CD8-positive, alpha-beta memory T cell (primary cell): ENCODE measurements at places on chromosomes 7 and 10.

DNA sequence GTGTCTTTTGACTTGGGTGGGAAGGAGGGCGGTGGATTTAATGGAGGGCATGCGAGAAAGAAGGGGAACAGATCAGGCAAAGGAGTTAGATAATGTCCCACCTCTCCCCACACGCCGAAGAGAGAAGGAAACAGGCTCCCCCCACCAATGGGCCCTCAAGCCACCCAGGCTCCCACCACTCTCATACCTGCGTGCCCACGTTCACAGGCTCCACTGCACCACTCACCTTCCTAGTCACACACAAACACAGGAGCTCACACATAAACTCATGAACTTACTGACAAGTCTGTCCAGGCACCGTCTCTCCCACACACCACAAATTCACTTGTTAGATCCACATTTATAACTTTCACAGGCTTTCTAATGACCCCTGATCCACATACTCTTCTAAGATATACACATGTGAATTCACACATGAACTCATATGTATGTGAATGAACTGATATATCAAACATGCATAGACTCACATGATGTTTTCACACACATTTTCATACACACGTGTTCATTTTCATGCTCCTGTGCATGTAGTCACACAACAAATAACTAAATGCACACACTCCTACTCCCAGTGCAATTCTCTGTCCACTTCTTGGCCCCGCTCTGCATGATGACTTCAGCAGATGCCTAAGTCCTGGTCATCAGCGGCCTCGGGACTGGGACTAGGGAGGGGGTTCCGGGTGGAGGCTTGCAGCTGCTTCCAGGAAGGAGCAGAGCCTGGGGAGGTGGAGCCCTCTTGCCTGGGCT, 1.5 kb downstream of the LZTS2 start:
- no peak for DNase-seq

GRCh38 chr10:11125004-11125403, 107.3 kb downstream of the CELF2 start:
- DNase-seq = no peak

GRCh38 chr10:59799421-59799820, 46.2 kb upstream of the MRLN start:
- DNase-seq = no peak

DNA sequence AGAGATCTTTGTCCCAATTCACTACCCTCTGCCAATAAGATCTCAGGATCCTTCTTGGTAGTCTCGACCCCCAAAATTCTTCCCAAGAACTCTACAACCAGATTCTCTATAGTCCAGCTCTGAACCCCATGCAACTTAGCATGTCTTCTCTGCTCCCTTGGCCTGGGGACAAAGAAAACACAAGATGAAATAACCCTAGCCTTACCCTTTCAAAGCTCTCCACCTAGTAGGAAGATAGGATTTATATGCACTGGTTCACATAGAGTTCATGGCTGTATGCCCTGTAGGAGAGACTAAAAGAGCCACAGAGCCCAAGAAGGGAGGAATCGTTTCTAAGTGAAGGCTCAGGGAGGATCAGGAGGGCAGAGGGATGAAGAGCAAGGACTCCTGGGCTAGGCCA, 96.1 kb downstream of the PPP1R3C start:
- no peak for DNase-seq

DNA sequence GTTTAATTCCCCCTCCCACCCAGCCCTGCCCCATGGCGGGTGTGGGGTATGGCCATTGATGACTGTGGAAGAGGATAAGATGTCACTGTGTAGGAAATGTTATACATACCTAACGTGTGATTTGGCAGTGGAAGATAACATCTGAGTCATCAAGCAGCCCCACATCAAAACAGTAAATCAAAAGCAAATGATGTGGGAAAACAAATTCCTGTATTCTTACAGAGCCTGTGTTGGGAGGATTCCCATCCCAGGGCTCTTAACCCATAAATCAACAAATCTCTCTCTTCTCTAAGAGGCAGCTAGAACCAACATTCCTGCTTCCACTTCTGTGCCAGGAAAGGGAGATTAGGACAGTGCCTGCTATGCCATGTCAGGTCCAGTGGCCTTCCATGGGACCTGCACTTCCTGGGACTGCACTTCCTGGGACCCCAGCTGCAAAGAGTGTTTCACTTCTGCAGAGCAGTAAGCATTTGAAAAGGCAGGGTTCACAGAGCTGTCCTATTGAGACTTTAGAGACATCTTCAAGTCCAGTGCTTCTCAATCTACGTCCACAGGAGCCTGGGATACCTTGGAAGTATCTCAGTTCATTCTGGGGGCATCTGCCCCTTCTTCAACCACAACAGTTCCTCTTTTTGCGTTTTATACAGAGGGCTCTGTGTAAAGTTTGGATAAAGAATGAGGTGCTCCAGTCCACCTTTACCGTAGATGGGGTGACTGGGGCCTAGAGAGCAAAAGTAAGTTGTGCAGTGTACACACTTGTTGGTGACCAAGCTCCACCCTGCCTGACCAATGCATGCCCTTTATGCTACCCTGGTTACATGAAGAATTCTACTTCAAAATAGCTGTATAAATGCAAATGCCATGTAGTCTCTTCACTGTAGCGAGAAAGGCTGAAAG, 45.7 kb downstream of the ATXN7L1 start:
- DNase-seq = no peak

DNA sequence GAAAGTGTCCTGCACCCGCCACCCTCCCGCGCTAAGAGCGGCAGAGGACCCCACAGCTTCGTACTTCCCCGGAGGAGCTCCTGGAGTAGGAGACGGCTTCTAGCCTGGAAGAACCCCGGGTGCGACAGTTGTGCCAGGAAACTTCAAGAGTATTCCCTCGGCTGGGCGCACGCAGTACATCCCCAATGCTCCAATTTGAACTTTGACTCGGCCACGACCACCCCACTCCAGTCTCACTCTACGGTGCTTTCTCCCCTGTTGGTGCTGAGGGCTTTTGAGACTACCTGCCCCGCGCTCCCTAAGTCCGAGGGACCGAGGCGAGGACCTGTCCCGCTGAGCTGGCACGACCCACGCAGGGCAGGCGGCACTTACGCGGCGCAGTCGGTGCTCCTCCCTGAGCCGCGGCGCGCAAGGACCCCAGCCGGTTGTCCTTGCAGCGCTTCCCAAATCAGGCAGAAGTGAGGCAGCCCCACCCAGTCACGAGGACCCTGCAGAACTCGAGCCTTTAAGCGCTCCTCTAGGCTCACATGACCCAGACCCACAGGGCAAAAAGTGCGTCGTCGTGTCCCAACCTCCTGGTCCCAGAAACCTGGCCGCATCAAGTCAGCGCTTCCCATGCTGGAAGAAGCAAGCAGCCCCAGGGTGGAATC, at the start of gene CPVL:
Gene CPVL (minus strand): TSS at position 481 of the 650 bp plus-strand sequence. CDS start 25,476 bp downstream, outside the sequence.
- no peak for DNase-seq
